Lower leg skin (tissue), 4 donors: ENCODE measurements at places on chromosomes 4 and X.

GRCh38 chrX:79138658-79139241, 5.7 kb upstream of the GPR174 start:
- no peak for DNase-seq

DNA sequence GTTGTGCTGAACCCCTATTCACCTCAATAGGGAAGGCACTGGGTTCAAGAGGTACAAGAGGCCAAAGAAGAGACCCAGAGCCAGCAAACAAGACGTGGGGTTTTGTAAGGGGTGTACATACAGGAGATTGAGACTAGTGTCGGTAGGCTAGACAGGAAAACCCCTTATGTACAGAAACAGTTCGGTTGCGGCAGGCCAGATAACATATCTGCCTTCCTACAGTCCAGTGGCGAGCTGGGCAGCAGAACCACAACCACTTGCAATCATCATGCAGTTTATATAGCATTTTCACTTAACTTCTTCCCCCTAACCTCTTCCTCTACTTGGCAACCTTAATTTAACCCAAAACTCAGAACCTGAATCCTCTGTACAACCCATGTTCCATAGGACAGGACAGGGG, 422.2 kb downstream of the PDHA2 start:
- no peak for DNase-seq

DNA sequence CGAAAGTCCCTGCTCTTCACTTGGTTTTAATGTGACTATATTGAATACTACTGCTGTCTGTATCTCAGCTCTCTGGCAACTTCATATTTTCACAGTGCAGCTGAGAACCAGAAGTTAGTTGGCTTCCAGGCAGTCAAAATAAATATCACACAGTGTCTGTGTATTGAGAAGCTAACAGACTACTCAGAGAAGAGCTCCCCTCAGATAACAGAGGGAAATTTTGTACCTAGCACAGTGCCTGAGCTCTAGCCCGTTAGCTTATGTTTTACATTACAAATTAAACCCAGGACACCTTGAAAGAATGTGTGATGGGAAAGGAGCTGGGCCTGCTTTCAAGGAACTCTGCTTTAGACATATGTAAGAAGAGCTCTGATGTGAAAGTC, 22.7 kb downstream of the JADE1 start:
- DNase-seq = no peak

- DNase-seq = peak; percentile 27
These were observed 47.7 kb downstream of the SPRY1 start for GRCh38 chr4:123444290-123444731.

GRCh38 chr4:32876546-32876945, 2156.4 kb downstream of the PCDH7 start:
- DNase-seq = no peak

DNA sequence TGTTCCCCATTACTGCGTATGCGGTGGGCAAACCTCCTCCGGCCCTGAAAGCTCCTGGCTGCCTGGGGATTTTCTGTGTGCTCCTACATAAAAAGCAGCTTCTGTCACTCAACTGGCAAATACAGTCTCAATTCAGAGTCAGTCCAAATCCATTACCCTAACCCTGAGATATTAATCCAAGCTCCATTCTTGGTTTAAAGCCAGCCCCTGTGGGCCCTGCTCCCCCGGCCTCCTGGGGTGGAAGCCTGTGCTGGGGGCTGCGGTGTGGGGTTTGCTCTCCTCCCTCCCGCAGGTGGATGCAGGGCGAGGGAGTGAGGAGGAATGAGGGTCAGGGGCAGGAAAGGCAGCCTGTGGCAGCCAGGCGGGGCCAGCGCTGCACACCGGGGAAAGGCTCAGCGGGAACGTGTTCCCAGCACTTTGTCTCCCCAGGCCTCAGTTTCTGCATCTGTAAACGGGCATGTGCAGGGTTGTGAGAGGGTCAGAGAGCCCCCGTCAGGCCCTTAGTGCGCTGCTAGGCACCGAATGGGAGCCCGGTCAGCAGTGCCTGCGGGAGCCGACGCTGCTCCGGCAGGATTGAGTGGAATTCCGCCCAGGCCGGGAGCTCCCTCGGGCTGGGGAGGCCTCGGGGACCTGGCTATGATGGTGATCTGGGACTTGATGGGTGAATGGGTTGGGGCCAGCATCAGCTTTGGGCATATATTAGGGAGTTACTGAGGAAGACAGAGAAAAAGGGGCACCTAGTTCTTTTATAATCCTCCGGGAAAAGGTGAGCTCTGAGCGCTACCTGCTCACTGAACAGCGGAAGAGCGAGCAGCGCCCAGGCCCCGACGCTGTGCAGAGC, 6.3 kb upstream of the RGS12 start:
- DNase-seq = peak; percentile 66

DNA sequence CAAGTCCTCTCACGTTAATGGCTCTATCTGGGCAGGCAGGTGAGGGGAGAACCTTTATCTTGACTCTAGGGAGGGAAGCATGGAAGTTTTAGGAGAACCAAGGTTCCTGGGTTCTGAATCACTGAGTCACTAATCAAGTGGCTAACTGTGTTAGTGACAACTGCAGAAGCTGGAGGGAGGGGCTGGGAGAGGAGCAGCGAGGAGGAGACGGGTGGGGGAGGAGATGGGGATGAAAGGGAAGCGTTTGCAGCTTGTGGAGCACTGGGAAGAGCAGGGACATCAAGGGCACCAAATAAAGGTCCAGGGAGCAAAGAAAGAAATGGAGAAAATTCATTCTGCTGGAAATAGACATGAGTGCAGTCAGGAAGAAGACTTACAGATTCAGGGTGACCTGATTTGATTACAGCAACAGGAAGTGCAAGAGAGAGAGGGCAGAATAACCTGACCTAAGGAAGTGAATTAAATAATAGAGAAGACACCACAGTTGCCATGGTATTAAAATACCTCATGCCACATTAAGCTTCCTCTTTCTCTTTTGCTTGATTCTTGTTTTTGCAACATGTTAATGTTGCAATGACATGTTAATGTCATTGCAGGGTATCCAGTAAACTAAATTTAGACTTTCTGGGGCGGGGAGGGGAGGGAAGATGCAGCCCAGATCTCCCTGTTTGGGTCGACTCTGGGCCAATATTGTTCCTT, 4.5 kb upstream of the SETD7 start:
- DNase-seq = no peak

- DNase-seq = no peak
These were observed 18.3 kb downstream of the GTPBP6 start for GRCh38 chrX:300334-300733.

DNA sequence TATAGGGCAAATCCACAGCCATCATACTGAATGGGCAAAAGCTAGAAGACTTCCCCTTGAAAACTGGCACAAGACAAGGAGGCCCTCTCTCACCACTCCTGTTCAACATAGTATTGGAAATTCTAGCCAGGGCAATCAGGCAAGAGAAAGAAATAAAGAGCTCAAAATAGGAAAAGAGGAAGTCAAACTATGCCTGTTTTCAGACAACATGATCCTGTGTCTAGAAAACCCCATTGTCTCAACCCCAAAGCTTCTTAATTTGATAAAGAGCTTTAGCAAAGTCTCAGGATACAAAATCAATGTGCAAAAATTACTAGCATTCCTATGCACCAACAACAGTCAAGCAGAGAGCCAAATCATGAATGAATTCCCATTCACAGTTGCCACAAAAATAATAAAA, 160.3 kb downstream of the CXXC4 start:
- DNase-seq = no peak

DNA sequence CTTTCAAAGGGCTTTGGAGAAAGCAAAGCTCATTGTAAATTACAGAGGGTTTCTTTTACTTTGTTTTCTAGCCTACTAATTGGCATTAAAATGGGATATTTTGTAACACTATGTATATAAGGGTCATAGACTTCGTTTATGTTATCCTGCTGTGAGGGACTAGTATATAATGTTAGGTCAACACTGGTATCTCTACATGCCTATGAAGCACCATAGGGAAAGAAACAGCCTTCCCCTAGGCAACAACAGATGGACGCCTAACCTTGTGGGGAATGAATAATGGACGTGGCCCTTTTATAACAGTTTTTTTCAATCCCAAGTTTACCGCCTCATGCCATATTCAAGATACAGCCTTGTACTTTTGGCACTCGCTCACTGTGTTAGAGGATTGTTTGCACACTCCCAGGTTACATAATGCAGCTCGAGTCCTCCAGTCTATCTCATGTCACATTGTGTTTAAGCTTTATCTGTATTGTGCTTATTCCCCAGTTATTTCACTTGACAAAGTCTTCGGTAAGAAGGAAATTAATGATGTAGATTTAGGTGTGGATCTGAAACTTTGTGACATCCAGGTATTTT, 711.0 kb downstream of the RPA4 start:
- DNase-seq = no peak

DNA sequence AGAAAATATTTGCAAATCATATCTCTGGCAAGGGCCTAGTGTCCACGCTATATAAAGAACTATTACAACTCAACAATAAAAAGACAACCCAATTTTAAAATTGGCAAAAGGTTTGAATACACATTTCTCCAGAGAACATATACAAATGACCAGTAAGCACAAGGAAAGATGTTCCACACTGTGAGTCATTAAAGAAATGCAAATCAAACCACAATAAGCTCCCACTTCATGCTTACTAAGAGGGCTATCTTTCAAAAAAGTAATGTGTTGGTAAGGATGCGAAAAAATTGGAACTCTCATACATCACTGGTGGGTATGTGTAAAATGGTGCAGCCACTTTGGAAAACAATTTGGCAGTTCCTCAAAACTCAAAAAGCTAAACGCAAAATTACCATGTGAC, 884.0 kb upstream of the INTU start:
- no peak for DNase-seq

DNA sequence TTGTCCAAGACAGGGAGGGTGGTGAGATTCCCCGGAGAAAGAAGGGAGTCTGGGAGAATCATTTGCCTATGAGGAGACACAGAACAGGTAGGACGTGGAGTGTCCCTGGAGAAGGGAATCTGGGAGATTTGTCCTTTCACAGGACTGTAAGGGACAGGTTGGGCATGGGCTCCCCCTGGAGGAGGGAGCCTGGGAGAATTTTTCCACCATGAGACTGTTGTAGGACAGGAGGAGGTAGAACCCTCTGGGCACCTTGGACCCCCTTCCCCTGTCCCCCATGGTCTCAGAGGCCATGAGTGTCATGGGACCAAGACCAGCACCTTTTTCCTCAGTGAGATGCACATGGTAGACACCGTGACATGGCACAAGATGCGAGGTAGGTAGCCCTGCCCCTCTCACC, 2.8 kb downstream of the PORCN start:
- no peak for DNase-seq

DNA sequence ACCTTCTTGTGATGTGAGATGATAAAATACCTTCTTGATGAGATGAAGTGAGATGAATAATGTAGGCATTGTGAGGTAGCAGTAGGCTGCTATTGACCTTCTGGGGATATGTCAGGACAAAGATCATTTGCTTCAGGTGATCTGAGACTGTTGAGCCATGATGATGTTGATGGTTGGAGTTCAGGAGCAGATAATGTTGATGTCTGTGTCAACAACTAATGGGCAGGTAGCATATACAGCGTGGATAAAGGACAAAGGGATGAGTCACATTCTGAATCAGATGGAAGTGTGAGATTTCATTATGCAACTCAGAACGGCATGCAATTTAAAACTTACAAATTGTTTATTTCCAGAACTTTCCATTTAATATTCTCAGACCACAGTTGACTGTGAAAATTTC, 57.3 kb downstream of the RAP1GDS1 start:
- DNase-seq = no peak

DNA sequence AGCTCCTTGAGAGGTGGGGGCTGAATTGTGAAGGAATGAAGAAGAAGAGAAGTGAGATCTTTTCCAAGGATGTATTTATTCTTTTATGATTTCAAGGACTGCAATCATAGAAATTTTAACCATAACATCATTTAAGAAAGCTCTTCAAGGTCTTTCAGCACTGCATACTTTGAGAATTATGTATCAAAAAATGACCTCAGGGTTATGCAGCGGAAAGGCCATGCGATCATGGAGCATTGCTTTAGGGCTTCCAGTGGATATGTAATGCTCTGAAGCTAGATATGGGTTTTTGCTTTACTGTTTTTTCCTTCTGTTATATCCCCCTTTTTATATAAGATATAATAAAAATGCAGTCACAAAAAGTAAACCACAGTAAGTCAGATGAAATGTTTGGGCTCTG, 38.7 kb downstream of the SGMS2 start:
- DNase-seq = no peak

DNA sequence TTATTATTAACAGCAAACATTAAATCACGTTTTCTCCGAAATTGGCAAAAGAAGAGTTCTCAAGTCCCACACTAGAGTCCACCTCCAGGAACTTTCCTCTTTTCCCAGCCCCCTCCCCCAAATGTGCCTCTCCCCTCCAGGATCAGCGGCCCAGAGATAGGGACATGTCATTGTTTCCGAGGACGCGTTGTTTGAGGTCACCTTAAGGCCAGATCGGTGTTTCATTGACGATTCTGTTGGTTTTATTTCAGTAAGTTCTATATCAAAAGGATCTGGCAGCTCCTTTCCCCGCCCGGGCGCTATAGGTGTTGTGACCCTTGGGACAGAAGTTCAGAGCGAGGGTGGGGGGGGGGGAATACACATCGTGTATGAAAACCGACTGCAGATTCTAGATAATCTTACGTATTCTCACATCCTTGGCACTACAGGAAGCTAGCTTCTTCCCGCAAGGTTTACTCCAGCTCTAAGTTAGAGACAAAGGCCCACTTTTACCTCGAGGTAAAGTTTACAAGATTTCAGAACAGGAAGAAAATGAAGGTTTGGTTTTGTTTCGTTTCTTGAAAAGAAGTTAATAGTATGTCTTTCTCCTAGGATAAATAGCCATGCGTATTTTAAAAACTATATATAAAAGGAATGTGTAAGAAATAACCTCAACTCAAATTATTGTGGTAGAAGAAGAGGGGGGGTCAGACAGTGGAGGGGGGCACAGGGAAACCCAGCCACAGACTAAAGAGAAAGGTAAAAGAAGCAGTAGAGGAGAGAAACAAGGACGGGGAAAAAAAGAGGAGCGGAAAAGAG, 739 bp upstream of the MSX1 start:
- no peak for DNase-seq

GRCh38 chr4:184951668-184952160, 66.6 kb upstream of the HELT start:
- DNase-seq = no peak

- no peak for DNase-seq
These were observed 4.2 kb downstream of the ALB start for GRCh38 chr4:73408181-73408867.

DNA sequence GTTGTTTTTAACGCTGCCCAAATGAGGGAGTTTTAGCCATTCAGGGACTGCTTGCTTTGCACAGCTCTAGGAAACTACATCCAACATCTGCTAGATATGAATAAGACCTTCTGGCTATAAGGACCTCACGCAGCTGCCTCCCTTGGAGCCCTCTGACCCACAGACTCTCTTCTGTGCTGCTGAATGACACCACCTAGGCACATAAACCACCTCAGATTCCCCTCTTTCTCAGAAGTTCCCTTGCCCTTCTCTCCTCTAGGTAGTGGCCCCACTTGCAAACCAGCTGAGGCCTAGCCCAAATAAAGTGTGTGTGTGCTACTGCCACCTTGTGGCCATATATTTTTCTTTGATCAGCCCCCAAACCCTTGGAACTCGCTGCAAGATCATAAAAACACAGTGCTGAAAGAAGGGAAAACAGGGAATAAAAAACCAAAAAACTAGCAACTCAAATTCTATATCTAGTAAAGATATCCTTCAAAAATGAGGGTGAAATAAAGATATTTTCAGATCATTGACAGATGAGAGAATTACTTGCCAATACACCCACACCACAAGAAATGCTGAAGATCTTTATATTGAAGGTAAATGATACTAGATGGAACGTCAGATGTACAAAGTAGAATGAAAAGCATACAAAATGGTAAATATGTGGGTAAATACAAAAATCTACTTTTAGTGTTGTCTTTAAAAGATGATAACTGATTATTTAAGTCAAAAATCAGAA, 265.9 kb downstream of the ADAMTS3 start:
- no peak for DNase-seq

GRCh38 chr4:181998398-181999295, 244.6 kb upstream of the TENM3 start:
- DNase-seq = no peak
